ENCODE measurements at places on chromosomes 1 and 21.

- no peak for DNase-seq
These were observed 119.4 kb downstream of the MRPS6 start for GRCh38 chr21:34192646-34193285.

- DNase-seq = no peak
These were observed 19.0 kb downstream of the TMEM63A start for GRCh38 chr1:225863167-225863566.

DNA sequence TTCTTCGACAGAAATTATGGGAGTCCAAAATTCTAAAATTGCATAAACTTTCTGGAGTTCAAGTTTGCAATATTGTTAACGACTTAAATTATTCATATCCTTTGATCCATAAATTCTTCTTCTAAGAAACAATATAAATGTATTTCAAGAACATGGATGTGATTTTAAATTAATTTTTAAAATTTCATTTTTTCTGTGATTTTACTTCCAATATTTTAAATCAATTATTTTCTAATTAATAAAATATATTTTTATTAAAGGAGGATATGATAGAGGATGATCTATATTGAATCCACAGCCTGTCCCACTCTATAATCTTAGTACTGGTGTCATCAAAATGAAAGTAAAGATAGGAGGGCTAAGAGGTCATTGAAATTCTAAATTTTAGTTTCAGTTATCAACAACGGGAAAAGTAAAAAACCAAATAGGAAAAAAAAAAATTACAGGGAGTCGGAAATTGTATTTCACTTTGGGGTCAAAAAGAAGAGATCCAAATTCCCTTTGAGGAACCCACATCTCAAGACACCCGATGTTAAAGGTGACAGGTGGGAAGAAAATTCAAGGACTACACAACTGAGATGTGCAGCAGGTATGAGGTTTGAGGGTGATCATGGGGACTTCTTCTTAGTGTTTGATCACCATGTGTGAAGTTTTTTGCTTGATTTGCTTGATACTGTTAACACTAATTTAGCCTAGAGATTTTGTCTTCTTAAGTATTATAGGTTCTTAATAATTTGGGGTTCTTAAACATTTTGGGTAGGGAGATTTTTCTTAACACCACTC, 154.8 kb upstream of the RGS18 start:
- no peak for DNase-seq

DNA sequence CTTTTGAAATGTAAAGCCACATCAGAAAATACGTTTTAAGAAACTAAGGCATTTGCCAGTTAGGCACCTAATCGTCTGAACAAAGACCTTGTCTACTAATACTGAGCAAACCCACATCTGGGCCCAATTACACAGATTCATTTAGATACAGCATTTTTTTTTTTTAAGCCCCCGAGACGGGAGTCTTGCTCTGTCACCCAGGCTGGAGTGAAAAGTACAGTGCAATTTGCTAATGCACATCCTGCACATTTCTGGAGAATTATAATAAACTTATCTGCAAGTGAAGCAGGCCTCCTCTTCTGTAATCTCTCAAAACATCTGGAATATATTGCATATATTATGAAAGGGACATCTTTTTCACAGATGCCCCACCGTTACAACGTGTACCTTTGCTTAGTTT, 3.3 kb downstream of the RSRP1 start:
- no peak for DNase-seq

DNA sequence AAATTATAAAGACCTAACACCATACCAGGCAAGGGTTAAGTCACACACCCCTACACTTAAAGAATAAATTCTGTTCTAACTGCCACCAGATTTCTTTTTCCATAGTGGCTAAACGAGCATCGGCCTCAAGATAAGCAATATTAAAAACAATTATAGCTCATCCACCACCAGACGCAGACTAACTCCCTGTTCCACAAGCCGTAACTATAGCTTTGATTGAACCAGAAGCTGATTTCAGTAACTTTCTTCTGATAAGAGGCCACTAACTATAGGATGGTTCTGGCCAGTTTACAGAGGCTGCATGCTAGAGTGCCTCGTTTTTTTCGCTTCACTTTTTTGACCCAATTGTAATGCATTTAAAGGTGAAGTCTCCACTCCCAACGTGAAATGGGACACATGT, 238.8 kb downstream of the MRPL39 start:
- DNase-seq = no peak

DNA sequence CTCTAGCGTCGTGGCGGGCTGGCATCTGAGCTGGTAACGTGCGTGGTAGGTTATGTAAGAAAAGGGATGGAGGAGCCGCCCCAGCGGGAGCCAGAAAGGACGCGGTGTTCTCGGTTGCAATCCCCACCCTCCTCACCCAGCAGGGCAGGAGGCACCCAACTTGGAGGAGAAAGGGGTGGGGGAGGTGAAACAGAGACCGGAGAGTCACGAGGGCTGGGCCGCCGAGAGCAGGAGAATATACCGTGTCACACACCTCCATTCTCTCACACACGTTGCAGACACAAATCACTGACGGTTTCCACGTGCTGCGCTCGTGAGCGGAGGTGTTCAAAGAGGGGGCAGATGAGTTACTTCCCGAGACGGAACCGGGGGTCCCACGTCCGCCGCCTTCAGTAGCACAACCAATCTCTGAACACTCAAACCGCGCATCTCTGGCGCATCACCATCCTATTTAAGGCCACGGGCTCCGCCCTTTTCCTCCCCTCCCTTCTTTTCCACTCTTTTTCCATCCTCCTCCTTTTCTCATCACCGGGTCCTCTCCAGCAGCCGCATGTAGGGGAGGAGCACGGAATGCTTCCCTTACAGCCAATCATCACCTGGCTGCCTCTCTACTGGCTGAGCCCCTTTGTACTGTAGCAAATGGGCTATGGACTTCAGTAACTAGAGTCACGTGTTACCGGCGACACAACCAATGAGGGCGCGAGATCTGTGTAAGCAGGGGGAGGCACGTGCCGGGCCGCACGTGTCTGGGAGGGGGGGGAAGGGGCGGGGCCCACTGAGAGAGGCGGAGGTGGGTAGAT, at the start of gene CIART:
Gene CIART (plus strand): TSS at position 797 of the 800 bp plus-strand sequence. CDS start 714 bp downstream, outside the sequence.
- peak; percentile 84 for DNase-seq

GRCh38 chr1:183023146-183023600, at the start of gene LAMC1:
Gene LAMC1, plus strand, starts transcription at chr1:183023420. Its CDS starts 297 bp downstream, at chr1:183023717.
- peak; percentile 93 for DNase-seq
